Stimulated activated CD4-positive, alpha-beta T cell treated with anti-CD3 and anti-CD28 coated beads, Interleukin-1b, Interleukin-23, amount 100 ng/mL, for 4 hours (primary cell): ENCODE measurements at places on chromosomes 3 and 15.

GRCh38 chr15:57607570-57608000, 15.9 kb downstream of the MYZAP start:
- no peak for DNase-seq

- no peak for DNase-seq
Observed at GRCh38 chr15:94041746-94042145, 189.6 kb upstream of the MCTP2 start.

- no peak for DNase-seq
Observed at GRCh38 chr3:108388136-108389132, 92.1 kb downstream of the HHLA2 start.

- no peak for DNase-seq
Observed at GRCh38 chr3:126999383-126999782, 16.5 kb downstream of the PLXNA1 start.

DNA sequence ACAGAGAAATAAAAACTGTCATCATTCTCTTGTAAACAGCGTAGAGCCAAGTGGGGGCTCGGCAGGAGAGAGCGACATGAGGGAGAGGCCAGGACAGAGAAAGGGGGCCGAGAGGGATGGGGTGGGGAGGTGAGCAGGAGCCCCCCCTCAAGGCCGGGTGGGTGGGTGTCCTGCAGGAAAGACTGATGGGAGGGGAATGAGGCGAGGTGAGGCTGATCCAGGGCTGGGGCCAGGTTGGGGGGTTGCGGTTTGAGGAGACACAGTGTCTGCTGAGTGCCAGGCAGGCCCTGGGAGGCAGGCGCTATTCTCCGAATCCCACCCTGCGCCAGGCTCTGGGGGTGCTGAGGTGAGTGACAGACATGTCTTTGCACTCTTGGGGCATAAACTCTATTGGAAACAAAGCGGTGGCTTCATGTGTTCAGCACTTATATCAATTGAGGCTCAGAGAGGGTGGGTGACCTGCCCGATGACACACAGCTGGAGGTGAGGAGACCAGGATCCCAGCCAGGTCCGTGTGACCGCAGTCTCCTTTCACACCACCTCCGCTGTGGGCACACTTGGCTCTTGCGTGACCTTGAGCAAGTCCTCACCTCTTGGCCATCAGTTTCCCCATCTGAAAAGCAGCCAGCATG, 19.6 kb upstream of the CSPG4 start:
- no peak for DNase-seq

DNA sequence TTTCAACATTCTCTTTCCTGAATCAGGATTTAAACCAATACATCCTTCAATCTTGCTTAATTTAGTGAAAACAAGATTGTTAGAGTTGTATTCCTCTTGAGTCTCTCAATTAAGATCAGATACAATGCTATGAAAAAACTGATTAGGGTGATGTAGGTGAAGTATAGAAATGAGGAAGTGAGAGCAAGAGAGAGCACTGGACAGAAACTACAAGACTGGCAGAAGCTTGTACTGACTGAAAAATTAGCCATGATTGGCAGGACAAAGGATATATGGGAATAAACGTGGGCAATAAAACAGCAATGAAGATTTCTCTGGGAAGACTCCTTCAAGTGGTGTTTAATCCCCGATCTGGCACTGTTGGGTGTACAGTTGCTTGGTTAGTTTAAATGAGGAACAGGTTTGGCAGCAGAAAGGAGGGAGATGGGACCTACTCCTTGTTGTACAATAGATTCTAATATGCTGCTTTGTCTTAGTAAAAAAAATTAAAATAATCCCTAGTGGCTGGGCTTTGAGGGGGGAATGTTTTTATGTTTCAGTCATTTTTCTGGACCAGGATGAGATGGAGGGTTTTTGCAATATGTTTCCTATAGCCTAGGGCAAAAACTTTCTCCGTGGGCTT, 252.7 kb downstream of the SLC9A9 start:
- DNase-seq, result no peak

- DNase-seq, result no peak
Observed at GRCh38 chr3:186967686-186968085, 37.4 kb downstream of the ST6GAL1 start.

DNA sequence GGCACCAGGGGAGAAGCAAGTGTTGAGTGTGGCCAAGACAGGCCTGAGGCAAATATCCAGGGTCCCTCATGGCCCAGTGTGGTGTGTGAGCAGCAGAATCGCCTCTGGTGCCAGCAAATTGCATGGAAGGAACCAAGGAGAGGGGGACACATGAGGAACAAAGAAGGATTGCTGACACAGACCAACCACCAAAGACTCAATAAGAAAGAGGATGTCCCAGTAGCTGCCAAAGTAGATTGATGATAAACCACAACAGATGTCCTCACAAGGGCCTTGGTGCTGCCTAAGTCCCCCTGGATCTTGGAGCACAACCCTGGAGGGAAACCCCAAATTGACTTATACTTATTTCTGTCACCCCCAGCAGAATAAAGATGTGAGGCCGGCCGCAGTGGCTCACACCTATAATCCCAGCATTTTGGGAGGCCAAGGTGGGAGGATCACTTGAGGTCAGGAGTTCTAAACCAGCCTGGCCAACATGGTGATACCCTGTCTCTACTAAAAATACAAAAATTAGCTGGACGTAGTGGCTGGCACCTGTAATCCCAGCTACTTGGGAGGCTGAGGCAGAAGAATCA, 10.6 kb downstream of the SRGAP3 start:
- no peak for DNase-seq

- no peak for DNase-seq
Observed at GRCh38 chr3:100083209-100083608, 31.1 kb downstream of the FILIP1L start.

DNA sequence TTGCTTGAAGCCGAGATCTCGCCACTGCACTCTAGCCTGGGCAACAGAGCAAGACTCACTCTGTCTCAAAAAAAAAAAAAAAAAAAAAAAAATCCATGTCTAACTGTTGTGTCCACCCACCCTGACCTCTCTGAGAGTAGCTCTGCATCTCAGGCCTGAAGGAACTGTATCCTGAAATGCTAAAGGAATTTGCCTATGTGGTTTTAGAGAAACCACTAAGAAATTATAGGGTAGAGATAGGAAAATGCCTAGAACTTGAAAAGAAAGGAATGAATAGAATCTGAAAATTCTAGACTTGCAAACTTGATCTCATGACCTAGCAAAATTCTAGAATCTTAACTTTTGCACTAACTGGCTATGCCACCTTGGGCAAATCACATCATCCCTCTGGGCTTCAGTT, 217.5 kb upstream of the ROPN1 start:
- no peak for DNase-seq

DNA sequence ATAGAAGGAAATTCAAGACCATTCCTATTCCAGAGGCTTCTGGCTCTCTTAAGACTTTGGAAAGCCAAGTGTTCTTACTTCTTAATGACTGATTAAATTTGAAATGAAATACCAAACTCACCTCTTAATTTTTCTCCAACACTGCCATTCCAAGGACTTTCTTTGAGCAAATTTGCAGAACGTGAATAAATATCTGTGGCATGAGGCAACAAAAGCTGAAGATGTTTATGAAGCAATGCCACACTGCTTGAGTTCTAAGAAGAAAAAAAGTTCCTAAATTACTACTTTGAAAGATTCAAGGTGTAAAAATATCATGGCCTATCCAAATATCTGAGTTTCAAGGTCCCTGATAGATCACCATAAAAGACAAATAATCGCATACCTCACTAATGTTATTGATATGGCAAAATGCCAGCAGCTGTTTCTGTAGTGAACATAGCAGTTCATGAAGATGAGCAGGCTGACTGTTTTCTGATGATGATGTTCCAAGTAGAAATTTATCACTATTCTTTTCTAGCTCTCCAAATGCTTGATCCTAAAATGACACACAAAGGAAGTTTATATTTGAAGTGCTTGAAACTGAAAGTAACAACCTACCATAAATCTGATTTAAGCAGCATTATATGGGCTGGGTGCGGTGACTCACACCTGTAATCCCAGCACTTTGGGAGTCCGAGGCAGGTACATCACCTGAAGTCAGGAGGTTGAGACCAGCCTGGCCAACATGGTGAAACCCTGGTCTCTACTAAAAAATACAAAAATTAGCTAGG, 104.4 kb downstream of the HERC1 start:
- DNase-seq, result no peak

- no peak for DNase-seq
Observed at GRCh38 chr15:57922776-57923175, 142.7 kb downstream of the ALDH1A2 start.

DNA sequence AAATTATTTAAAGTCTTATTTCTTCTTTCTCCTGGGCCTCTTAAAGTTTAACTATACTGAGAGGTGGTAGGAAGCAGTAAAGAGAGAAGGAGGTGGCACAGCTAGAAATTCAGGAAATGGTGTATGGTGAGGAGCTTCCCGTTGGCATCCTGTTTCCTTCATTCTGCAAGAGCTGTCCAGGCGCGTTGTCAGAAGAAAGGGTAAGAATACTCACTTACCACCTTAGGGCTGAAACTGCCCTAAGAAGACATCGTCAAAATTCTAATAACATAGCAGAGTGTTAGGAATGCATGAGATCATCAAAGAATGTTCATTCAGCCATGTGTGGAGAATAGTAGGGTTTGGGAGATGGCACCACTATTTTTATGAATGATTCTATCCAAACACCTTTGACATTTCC, 699.6 kb downstream of the MCTP2 start:
- no peak for DNase-seq

DNA sequence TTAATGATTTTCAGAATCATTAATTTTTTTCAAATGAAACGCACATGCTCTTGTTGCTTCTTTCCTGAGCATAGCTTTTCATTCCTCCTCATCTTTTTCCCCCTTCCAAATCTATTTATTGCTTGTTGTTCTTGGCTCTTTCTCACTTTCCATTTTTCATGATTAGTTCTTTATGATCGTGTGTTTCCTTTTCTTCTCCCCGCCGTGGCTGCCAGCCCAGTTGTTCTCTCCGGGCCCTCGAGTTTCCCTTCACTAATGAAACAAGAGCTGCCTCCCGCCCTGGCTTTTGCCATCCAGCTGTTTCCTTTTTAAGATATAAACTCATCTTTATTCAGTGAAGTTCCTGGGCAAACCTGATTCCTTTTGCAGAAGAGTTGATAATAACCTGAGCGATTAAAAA, 170.2 kb upstream of the NR2F2 start:
- DNase-seq, result no peak

GRCh38 chr3:32254268-32254667, 15.8 kb downstream of the CMTM8 start:
- no peak for DNase-seq

GRCh38 chr3:149612456-149612855, 45.4 kb downstream of the WWTR1 start:
- DNase-seq, result no peak

- no peak for DNase-seq
Observed at GRCh38 chr3:119555309-119555735, 4.1 kb downstream of the CD80 start.

DNA sequence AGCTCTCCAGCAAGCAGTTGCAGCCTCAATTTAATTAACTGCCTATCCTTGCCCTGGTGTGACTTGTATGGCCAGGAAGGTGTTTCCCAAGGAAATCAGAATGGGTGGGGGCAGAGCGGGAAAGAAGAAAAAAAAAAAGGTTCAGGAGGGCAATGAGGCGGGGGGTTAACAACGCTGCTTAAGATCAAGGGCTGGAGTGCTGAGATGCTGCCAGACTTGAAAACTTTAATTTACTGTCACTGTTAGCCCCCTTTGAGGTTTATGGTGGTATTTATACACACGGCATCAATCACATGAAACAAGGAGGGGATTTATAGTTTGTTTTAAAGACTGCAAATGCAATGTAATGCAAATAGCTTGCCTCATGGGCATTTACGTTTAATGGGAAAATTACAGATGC, 319.4 kb upstream of the NR2F2 start:
- DNase-seq, result no peak

DNA sequence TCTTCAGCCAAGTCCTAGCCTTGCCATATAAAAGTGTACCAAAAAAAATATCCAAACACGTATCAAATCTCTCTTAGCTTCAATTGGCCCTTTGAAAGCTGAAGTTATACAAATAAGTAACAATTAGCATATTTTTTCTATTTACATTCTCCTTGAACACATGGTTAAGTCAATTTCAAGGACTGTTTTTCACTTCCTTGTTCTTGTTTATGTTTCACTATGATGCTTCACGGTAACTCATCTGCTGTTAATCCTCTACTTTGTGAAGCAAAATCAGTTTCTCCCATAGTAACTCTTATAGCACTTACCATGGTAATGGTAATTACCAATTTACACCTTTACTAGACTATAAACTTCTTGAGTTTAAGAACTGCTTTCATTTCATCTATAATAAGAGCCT, 10.6 kb upstream of the SPRED1 start:
- DNase-seq, result no peak

DNA sequence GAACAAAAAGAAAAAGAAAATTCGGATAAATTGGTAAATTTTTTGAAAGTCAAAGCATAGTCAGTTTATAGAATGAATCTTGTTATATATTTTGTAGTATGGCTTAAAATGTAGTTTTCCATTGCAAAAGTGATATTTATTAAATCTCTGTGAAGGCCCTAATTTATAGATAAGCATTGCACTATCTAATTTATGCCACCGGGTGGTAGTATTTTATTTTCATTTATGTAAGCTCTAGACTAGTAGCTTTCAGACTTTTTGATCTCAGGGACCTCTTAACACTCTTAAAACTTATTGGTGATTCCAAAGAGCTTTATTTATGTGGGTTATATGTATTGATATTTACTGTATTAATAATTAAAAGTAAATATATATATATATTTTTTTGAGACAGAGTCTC, 133.9 kb upstream of the LRRFIP2 start:
- no peak for DNase-seq

DNA sequence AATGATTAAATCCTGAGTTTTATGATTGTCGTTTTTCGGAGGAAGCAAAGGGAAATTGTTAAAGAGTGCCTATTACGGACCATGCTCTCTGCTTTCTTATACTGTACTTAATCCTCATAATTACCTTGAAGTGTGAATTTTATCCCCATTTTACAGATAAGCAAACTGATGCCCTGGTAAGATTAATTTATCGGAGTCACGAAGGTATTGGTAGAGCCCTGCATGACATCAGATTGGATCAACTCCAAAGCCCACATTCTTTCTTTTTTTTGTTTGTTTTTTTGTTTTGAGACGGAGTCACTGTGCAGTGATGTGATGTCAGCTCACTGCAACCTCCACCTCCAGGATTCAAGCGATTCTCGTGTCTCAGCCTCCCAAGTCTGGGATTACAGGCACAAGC, 1.6 kb upstream of the GNB4 start:
- DNase-seq, result no peak

DNA sequence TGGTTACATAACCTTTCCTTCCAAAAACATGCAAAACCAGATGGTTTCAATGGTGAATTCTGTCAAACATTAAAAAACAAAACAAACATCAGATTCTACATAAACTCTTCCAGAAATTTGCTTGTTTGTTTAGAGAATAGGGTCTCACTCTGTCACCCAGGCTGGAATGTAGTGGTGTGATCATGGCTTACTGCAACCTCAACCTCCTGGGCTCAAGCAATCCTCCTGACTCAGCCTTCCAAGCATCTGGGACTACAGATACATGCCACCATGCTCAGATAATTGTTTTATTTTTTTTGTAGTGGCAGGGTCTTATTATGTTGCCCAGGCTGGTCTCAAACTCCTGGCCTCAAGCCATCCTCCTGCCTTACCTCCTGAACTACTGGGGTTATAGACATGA, 36.1 kb downstream of the FBXL2 start:
- DNase-seq, result no peak
